ENCODE measurements at places on chromosomes 3 and 15.

GRCh38 chr3:178022599-178022998 is 513.6 kb upstream of the KCNMB2 start:
- no peak for DNase-seq

DNA sequence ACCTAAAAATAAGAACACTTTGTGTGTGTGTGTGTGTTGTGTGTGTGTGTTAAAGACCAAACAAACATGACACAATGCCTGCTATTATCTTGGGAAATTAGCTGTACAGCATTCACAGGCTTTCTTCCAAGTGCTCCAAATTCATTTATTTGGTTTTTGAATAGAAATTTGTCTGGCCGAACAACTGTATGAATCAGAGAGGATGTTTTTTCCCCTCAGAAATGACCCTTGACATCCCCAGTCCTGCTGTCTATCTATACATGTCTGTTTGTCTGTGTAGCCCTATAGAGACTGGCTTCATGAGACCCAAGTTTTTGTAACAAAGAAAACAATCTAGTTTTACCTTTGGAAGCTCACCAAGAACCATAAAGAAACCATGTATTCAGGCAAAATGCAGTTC is 549.8 kb downstream of the NSUN3 start:
- DNase-seq: no peak

- no peak for DNase-seq
These were observed 105.5 kb upstream of the SMAD3 start for GRCh38 chr15:66959875-66960274.

DNA sequence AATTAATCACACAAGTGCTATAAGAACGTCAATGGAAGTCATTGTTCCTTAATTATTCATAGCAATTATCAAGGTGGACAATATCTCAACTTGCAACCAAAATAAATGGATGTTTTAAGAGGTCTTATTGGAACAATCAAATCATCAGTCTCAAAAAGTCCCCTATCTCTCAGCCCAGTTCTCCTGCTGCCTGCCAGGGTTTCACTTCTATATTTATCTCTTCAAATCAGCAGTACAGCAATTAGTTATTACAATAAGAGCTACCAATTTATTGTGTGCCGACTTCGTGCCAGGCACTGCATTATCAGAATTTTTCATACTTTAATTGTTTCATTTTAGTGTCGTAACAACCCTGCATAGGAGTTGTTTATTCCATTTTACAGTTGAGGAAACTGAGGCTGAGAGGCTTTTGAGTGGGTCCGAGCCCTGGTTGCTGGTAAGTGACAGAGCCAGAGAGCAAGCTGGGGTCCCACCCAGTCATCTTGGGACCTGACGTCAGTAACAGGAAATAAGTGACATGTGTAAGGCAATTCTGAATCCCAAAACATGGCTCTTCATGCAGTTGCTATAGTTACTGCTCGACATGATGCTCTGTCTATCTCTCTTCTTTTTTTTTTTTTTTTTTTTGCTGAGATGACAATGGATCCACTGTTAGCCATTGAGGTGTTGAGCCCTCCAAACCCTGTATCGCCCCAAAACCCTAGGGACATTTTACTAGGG is 8.8 kb upstream of the KCTD6 start:
- no peak for DNase-seq

DNA sequence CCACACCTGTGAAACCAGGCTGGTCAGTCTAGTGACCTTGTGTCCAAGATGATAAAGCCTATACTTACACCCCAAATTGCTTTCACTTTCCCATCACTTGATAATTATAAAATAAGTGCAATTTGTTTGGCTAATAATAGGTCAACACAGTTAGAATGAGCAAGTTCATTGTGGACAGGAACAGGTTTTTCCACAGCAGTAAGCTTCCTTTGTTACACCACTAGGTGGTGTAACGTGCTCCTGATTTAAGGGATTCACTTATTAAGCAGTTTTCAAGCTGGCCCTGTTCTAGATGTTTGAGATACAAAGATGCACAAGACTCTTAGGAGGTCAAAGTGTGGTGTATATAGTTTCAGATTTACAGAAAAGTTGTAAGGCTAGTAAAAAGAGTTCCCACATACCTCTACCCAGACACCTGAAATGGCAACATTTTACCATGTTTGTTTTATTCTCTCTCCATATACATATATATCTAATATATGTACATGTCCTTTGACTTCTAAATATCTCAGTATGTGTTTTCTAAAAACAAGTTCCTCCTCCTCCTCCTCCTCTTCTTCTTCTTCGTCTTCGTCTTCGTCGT is 6.8 kb upstream of the MFSD1 start:
- no peak for DNase-seq

DNA sequence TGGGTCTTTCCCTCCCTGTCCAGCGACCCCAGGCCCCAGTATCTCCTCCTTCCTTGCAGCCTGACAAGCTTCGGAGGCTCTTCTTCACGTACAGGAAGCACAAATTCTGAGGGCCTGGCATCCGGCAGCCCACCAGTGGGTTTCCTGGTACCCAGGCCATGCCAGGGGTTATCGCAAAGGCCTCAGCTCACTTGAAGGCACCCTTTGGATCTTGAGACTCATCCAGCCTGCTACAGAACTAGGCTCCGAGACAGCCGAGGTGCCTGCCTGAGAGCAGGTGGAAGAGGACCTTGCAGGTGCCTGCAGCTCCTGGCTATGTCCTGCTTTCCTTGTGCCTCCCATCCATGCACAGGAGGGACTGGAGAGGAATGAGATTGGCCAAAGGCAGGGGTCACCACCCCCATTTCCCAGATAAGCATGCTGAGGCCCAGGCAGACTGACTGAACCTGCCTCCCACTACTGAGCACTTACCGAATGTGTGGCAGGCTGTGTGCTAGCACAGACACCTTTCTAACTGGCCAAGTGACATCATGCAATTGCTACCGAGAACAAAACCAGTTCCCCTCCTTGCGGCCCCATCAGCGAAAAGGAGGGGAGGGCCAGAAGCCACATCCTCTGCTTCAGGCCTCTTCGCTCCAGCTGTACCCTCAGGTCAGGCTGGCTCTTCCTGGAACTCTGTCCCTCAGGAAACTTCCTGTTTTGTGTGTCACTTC is 11.2 kb downstream of the SH2D7 start:
- no peak for DNase-seq

DNA sequence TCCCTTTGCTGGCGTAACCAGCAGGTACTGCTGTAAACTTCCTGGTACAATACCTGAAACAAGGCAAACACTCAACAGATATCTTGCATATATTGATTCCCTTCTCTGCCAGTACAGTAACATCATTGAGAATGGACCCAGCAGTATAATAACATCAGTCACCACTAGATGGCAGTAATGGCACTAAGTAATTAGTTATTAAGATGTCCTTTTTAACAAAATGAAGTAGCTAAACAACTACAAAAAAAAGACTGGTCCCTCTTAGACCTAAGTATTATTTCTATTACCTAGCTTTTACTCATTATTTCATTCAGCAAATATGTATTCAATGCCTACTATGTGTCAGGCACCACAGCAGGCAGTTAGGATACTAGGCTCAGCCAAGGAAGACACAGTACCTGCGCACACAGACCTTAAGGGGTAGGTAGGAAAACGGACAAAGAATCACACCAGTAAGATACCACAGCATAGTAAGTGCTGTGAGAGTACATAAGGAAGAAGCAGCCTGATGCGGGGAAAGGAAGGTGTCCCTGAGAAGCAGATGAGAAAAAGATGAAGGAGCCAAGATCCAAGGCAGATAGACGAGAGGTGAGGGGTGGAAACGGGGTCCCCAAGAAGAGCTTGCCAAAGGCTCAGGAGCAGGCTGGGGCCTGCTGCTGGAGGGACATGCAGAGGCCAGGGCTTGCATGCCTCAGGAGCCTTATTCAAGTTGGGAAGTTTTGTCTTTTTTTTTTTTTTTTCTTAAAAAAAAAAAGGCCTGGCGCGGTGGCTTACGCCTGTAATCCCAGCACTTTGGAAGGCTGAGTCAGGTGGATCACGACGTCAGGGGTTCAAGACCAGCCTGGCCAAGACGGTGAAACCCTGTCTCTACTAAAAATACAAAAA is 102.7 kb upstream of the CHD2 start:
- no peak for DNase-seq

DNA sequence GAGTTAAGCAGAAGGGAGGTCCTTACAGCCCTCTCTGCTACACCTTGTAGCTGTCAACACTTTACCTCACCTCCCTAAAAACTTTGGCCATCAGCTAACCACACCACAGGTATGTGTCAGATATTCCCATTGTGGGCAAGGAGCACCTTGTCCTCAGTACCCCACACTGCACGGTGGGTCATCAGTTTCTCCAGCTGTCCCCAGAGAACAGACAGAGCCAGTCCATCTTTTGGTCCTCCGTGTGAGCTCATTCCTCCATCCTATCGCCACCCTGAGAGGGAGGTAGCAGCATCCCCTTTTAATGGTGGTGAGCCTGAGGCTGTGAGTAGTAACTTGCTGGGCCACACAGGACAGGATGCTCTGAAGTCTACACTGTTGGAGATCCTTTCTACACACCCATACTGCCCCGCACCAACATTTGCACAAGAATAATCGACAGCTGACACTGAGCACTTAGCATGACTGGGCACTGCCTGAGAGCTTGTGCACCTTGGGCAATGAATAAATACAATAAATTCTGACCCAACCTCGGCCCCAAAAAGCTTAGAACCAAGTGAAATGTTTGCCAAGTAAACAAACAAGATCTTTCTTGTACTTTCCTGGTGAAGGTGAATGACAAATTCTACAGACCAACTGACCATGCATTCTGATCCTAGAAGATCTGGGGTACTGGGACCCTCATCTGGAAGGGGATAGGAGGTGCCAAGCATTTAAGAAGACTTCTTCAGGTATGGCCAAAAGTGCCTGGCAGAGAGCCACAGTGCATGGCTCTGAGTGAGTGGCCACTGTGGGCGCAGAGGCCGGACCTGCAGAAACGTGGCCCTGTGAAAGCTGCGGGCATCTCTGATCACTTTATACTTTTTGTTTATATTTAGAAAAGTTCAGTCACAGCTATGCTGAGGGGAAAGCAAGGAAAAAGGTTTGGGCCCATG is 6.9 kb downstream of the CHCHD4 start:
- no peak for DNase-seq

DNA sequence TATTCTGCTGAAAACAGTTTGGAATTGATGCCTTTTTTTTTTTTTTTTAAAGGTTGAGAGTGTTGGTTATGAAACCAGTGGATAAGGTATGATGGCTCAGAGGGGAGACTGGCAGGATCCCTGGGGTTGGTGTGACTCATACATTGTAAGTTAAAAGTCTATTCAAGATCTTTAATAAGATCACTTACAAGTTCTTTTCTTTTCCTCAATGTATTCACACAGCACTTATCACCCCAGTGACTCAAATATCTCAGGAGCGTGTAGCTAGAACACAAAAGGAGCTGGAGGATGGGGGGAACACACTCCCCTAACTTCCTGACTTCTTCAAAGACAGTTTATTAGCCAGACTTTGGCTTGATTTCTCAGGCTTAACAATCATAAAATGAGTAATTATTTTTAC is 285.3 kb downstream of the SV2B start:
- no peak for DNase-seq

DNA sequence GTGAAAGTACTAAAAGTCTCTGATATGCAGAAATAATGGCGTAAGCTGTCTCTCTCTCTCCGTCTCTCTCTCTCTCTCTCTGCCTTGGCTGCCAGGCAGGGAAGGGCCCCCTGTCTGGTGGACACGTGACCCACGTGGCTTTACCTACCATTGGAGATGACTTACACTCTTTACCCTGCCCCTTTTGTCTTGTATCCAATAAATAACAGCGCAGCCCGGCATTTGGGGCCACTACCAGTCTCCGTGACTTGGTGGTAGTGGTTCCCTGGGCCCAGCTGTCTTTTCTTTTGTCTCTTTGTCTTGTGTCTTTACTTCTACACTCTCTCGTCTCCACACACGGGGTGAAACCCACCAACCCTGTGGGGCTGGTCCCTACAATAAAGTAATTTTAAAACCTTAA is 12.2 kb upstream of the TMEM40 start:
- no peak for DNase-seq

DNA sequence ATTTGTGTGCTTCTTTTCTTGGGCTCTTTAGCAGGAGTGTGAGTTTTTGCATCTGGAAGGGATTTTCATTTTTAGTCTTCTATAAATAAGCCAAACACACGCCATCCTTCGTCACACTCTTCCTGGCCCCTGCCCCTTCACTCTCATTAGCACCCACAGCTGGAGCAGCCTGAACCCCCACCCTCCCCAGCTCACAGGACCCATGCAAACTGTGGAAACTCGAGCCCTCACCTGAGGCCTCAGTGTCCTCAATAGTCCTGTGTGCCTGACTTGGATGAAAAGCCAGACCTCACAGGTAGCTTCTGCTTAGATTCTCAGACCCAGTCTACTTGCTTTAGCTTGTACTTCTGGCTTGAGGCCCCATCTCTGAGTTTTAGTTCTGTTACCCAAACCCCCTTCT is 167.9 kb downstream of the MTHFS start:
- no peak for DNase-seq

GRCh38 chr3:72579581-72580245 is 268.5 kb downstream of the SHQ1 start:
- no peak for DNase-seq

GRCh38 chr15:27690290-27690689 is 408.8 kb downstream of the OCA2 start:
- no peak for DNase-seq

- no peak for DNase-seq
These were observed 3.1 kb downstream of the TSPAN3 start for GRCh38 chr15:77067691-77068367.

DNA sequence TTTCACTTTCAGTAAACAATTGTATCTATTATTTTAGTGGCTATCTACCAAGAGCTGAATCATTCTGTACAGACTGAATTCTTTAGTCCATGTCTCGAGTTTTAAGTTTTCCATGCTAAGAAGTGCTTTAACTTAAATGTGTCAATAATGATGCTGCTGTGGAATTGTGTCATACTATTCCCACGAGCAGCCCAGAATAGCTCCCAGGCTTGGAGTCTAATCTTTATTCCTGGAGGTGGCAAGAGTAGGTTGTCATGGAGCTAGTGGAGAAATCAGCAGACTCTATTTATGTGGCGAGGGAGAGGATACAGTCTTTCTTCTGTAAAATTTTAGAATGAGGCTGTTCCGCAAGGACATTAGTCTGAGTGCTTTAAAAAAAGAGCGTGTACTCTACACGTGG is 207.2 kb downstream of the ROBO2 start:
- no peak for DNase-seq

DNA sequence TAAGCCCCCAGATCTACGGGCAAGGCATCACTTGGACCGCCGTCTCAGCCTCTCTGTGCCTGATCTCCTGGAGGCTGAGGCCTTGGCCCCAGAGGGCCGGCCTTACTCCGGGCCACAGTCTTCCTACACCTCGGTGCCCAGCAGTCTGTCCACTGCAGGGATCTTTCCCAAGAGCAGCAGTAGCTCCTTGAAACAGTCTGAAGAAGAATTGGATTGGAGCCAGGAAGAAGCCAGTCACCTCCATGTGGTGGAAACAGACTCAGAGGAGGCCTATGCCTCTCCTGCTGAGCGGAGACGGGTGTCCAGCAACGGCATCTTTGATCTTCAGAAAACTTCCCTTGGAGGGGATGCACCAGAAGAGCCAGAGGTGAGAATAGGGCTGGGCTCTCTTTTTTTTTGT is 67.0 kb downstream of the MCTP2 start:
- DNase-seq: no peak

- DNase-seq: no peak
These were observed 104.1 kb upstream of the TNFAIP8L3 start for GRCh38 chr15:51198701-51199232.
